Occipital lobe (tissue), 3 donors: ENCODE measurements at places on chromosomes 3 and 15. TPM values are rescaled to one million over a fixed set of nuclear protein-coding genes. Genes with fewer than 3 reads are reported as not detected.

GRCh38 chr3:159025733-159026132 lies 223.9 kb downstream of the MFSD1 start:
- DNase-seq: no peak

DNA sequence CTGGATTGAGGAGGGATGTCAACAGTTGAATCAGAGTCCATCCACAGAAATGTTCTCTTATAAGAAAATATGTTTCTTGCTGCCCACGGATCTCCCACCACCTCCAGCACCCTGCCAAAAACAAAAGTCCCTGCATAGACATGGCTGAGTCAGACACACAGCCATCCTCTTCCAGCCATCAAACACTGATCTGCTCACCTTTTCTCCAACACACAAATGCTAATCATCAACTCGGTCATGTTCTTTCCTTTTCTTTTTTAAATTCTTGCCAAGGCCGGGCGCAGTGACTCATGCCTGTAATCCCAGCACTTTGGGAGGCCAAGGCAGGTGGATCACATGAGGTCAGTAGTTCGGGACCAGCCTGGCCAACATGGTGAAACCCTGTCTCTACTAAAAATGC lies 110.7 kb upstream of the IL12A start:
- DNase-seq: no peak

DNA sequence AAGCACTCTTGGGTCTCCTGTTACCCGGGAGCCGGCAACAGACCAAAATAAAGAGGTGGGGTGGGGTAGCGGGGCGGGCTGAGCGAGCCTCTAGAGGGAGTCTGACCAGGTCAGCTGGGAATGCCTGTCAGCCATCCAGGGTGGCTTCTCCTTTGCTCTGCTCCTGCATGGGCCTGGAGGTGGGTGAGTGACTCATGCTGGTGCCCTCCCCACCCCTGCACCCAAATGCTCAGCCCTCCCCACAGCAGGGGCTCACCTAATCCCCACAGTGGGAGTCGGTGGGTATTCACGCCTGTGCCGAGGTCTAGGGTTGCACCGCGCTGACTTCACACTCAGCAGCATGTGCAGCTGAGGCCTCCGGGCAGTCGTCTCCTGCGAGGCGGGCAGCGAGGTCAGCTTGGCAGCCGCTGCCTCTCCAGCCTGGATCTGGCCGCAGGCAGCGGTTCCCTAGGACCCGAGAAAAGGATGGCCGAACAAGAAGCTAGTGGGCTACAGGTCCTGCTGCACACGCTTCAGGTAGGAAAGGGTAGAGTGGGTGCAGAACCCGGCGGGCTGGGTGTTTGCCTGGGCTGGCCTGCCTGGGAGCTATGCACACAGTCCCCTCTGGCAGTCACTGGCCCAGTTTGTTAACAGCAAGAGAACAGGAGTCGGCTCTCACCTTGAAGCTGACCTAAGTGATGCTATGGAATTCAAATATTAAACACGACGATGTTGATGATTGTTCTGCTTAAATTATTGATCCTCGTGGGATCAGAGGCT lies at the start of gene AGBL1:
AGBL1 (plus strand) TSS at position 364 of the 759 bp plus-strand sequence.
- DNase-seq: no peak

- DNase-seq: no peak
Measured at GRCh38 chr3:160837394-160837980, 81.5 kb downstream of the PPM1L start.

DNA sequence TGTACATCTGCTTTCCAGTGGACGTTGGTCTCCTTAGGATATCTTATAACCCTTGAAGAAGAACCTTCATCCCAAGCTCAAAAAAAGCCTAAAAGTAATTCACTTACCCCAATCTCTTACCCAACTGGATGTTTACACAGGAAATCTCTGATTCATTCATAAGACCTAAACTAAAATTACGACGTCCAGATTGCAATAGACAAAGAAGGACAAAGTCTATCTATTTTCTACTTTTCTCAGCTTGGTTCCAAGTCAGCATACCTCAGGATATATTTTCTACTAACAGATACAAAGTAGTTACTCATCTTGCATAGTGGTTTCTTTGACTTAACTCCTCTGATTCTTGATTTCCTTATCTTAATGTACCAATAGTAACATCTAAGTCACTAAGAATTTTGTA lies 669.9 kb downstream of the OTOL1 start:
- DNase-seq: no peak

DNA sequence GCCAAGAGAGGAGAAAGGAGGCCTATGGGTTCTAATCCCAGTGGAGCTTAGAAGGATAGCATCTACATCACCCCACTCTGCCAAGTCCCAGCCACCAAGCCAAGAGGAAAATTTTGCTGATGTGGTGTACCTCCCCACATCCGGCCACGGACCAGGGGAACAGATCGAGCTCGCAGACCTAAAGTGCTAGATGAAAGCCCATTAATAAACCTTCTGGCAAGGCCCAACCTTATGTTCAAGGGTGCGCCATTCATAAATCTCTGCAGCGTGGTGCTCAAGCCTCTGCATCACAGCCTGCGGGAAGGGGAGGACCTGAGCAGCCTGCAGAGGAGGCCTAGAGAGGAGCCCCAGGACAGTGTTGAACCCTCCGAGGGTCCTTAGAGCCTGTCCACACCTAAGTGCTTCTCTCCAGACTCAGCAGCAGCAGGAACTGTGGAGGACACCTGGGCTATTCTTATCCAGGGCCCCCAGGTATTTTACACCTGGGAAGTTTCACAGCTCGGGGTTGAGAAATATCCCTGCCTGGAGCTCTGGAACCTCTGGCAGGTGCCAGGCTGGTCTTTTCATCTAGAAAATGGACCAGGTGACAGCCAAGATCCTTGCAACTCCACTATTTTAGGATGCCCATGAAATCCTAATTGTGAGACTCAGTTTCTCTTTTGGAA lies 68.0 kb downstream of the MRPL46 start:
- no peak for DNase-seq

DNA sequence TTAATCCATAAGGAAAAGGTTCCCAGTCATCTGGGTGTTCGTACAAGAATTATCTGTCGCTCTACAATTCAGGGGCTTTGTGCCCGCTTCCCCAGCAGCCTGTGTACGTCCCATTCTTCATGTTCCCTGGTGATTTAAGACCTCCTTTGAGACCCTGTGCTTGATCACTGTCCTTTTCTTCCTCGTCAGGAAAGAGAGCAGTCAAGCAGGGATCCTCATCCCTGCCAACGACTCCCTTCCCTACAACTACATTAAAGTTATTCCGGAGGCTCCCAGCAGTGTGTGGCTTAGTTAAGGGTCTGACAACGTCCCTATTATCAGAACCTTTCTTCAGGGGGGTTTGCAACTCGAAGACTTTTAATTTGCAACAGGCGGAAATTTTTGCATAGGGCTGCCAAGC lies 175.7 kb downstream of the FOXP1 start:
- DNase-seq: no peak

GRCh38 chr3:79515072-79515471 lies 252.7 kb downstream of the ROBO1 start:
- peak; percentile 21 for DNase-seq

GRCh38 chr3:32454111-32454510 lies 48.5 kb downstream of the CMTM6 start:
- DNase-seq: no peak

DNA sequence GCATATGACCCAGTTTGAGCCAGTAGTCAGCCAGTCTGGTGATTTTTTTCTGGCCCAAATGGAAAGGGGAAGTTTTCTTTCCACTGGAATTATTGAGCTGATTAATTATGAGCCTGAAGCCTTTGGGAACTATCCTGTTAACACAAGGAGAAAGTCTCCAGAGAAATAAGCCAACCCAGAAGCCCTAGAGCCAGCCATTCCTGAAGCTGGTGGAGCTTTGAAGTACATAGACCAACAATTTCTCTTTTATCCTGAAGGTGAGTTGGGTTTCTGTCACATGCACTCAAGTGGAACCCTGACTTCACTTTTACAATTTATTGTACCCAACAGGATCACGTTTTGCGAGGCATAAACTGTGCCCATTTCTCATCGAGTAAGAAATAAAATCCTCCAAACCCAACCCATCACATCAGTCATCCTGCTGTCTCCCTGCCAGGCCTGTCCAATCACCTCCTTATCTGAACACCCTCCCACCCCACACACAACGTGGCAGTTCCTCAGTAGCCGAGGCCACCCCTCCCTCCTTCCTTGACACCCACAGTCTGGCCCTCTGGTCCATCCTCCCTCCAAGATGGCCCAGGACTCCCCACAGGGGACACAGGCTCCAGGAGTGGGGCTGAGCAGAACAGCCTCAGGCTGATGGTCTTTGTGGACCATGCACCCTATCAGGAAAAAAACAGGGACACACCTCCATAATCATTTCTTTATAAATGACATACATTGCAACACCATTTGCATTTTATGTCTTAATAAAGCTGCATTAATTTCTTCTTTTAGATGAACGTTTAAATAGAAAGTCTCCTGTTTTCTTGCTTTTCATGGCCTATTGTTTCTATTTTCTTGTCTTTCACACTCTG lies 55.7 kb upstream of the GATA2 start:
- no peak for DNase-seq

DNA sequence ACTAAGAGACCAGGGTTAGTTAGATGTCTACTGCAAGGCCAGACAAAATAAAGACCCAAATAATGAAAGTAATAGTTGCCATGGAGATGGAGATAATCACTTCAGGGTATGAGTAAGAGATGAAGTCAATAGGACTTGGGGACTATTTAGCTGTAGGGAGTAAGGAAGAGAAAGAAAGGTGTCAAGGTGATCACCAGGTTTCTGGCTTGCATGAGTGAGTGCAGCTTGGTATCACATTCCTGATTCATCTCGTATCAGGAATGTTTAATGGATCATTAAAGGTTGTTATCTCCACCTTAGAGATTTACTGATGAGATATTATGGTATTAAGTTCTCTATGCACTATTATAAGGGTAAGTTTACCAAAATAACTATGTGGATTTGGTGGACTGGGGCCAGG lies 357.4 kb upstream of the ATP11B start:
- DNase-seq: no peak

DNA sequence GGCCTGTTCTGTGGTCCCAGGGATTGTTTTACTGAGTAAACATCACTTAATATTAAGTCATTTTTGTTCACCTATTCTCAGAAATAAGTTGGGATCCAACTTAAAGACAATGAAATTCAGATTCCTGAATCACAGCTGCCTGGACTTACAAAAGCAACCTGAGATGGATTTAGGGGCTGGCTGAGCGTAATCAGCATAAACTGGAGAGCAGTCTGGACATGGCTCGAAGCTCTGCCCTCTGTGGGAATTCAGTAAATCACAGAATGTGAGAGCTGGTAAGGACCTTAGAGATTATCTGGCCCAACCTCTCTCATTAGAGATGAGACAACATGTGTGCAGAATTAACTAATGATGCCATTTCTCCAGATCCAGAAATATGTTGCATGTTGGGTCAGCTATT lies 23.7 kb downstream of the CCDC80 start:
- no peak for DNase-seq

DNA sequence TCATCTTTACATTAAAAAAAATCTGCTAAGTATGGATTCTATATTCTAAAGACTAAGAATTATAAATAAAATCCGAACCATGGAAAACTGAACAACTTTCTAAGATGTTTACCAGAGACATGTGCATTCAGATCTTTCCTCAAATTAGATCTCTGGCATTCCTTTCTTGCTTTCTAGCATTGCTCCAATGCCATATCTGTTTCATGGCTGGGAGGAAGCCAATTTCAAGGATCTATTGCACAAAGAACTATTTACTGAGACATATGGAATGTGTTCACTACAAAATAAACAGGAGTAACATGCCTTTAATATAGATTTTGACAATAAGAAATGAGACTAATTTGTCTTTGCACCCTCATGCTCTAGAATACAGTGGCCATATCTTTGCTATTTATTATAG lies 45.1 kb upstream of the NANOGP8 start:
- DNase-seq: no peak

GRCh38 chr3:126555795-126556636 lies 2.7 kb downstream of the C3orf22 start:
- DNase-seq: no peak

DNA sequence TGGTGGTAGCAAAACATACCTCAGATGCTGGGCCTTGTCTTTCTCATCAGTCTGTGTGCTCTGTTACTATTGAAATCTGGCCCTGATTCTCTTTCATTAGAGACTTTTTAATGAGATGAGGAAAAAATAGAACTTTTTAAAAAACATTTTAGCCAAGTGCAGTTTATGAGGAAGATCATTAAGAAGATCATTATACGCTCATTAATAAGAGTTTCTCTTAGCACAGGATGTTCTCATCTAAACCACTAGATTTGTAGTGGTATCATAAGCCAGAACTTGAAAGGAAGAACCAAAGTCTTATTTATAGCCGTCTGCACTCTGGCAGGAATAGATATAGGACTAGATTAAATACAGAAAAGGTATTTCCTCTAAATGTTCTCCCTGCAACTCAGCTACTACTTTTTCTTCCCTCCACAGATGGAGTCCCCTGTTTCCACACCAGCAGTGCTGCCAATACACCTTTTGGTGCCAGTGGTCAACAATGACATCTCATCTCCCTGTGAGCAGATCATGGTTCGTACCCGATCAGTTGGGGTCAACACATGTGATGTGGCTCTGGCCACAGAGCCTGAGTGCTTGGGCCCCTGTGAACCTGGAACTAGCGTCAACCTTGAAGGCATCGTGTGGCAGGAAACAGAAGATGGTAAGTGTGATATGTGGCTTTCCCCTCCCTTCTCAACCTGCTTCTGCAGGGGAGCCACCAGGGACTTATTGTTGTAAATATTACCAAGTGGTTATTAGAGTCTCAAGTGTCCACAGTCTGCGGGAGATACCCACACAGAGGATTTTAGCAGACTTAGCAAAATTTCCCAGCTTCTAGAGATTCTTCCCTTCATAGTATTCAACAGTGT lies 152.8 kb downstream of the RBPMS2 start:
- no peak for DNase-seq

GRCh38 chr3:31462050-31462569 lies 70.6 kb upstream of the STT3B start:
- DNase-seq: no peak

DNA sequence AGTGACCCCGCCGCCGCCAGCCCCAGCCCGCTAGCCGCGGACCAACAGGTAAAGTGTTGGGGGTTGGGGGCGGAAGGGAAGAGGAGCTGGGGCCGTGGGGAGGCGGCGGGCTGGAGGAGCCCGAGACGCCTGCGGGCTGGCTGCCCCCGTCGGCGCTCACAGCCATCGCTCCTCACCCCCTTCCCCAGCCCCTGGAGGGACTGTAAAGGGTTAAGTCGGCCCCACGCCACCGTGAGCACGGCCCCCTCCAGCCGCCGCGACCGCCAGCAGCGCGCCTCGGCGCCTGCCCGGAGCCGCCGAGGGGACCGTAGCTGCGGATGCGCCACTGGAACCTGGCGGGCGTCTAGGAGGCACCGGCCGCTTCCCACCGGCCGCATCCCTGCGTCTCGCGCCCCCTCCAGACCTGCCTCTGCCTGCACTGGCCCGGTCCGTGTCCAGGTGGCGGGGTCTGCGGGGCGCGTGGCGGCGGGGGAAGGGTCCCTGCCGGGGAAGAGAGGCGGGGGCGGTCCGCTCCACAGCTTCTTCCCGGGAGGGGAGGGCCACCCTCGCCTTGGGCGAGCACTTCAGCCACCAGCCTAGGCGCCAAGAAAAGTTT lies 522 bp downstream of the MED12L start:
- DNase-seq: no peak

GRCh38 chr3:80439490-80439889 lies 671.7 kb upstream of the ROBO1 start:
- DNase-seq: no peak

GRCh38 chr3:100641471-100642032 lies 32.2 kb downstream of the ADGRG7 start:
- DNase-seq: no peak

CPNE4 gene
- total RNA-seq: 3.4 TPM

HESX1 gene
- total RNA-seq: 0.47 TPM

RASGRP1 gene
- total RNA-seq: 20.4 TPM

IL17RD gene
- 38.1 TPM for total RNA-seq

ROBO2 gene
- 377 TPM for total RNA-seq

TRPM1 gene
- not detected for total RNA-seq

ZNF80 gene
- not detected for total RNA-seq

TMCO5A gene
- total RNA-seq: not detected

SCG5 gene
- 124 TPM for total RNA-seq

FAM227B gene
- total RNA-seq: 7.3 TPM
